MM.1S (cell line): ENCODE measurements at places on chromosomes 6 and 20.

DNA sequence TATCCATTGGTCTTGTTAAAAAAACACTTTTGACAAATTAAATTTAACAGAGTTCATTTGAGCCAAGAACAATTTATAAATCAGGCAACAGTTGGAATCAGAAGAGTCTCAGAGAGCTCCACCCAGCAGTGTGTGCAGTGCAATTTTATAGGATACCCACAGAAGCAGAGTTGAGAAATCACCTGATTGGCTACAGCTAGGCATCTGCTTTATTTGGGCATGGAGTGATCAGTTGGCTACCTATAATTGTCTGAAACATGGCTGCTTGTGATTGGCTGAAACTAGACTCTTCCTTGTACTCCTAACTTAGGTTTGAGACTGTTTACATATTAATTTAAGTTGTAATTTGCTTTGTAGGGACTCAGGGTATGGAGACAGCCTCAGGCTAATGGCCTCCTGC, 12.0 kb downstream of the PGK2 start:
- no peak for DNase-seq

DNA sequence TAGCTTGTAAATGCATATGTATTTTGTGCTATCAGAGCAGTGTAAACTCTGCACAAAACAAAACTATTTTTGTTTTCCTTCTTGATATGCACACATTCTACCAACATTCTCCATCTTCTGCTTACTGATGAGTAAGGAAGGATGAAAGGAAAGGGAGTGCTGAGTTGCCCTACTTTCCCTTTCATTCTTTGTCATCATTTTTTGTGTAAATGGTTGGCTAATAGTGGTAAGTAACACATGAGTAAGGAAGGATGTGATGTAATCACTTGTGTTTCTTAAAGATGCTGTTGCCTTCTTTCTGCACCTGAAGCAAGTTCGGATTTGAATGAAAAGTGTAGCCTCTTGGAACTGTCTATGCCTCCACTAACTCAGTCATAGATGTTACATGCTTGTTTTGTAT, 4.6 kb upstream of the REV3L start:
- DNase-seq = no peak

DNA sequence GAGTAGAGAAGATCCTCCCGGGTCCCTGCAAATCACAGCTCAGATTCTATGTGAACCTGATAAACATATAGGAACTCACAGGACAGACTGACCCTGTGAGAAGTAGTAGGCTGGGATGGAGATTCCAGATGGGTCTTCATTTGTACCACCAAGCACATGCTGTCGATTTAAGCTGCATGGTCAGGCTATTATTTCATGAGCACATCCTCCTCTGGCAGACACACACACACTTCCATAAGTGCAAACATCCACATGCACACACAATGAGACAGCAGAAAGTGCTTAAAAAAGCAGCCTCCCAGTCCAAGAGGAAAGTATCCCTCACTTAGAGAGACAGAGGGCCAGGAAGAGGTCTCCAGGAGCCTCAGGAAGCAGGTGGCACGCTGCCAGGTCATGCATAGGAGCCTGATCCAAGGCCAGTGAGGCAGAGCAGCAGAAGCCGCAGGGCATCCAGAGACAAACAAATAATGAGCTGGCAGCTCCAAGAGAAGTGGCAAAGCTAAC, 131.8 kb downstream of the UNC5CL start:
- no peak for DNase-seq

DNA sequence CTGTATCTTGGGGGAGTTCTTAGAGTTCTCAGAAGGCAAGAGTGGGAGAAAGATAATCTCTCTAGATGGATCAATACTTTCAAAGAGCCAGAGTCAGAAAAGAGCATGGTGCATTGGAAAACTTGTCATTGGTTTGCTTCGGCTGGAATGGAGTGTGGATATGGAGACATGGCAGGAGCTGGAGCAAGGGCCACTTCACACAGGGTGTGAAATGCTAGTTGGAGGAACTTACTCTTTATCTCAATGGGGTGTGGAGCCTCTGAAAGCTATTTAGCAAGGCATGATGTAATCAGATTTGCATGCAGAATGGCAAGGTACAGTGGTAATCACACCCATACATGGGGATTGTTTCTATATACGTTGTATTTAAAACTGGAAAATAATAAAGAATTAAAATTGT, 31.5 kb upstream of the PAQR8 start:
- DNase-seq = no peak

DNA sequence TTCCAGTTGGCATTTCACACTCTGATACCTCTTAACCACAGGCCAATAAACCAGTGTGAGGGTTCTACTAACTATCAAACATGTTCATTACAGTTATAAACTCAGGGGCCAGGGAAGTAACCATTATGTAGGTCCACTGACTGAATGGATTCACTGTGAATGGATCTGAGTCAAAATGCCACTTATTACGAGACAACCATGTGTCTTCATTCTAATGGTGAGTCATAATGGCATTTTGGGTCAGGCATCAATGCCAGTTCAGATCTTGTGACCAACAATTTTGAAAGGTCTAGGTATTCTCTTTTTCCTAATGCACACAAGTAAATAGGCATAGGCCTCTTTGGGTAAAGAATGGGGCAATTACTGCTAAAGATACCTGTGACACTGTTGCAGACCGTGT, 112.2 kb upstream of the HEY2 start:
- DNase-seq = no peak

DNA sequence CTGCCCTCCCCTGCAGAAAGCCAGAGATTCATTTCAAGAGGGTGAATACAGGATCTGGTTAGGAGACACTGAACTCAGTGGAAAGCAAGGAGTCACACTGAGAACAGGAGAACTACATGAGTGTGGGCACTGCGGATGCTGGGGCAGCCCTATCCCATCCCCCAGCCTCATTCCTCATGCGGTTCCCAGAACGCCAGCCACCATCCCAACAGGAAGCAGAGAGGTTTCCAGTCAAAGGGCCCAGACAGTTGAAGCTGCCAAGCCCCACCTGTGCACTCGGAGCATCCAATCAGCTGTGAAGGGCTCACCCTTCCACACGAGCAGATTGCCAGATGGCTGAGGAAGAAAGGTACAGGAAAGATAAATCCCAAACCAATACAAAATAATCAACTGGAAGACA, 50.7 kb upstream of the PRND start:
- DNase-seq = no peak

- no peak for DNase-seq
Measured at GRCh38 chr6:143160015-143160414, 99.3 kb downstream of the AIG1 start.
